ENCODE measurements at places on chromosomes 16 and 17. TPM values are rescaled to one million over a fixed set of nuclear protein-coding genes. Genes with fewer than 3 reads are reported as not detected.

DNA sequence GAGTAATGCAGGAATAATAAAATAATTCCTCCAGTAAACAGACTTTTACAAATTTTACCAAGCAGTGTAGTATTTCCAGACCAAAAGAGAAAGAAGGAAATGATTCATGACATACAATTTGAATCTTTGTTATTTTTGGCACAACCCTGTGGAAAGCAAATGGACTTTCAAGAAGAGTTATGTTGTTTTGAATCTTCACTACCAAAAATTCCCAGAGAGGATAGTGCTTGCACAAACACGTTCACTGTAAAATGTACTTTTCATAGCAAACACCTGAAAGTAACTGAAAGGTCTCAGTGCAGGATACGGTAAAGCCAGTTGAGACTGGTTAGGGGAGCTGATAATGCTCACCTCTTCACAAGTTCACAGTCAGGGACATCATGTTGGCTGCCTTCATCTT lies 107.1 kb downstream of the USP22 start:
- no peaks in the 10 kb centered on the region for H3K27me3 ChIP-seq
- H3K4me1 ChIP-seq = peaks cover 26% of the 10 kb centered on the region
- no peak overlapping the region for H3K4me3 ChIP-seq
- no peaks in the 10 kb centered on the region for H3K36me3 ChIP-seq
- no peak for DNase-seq

DNA sequence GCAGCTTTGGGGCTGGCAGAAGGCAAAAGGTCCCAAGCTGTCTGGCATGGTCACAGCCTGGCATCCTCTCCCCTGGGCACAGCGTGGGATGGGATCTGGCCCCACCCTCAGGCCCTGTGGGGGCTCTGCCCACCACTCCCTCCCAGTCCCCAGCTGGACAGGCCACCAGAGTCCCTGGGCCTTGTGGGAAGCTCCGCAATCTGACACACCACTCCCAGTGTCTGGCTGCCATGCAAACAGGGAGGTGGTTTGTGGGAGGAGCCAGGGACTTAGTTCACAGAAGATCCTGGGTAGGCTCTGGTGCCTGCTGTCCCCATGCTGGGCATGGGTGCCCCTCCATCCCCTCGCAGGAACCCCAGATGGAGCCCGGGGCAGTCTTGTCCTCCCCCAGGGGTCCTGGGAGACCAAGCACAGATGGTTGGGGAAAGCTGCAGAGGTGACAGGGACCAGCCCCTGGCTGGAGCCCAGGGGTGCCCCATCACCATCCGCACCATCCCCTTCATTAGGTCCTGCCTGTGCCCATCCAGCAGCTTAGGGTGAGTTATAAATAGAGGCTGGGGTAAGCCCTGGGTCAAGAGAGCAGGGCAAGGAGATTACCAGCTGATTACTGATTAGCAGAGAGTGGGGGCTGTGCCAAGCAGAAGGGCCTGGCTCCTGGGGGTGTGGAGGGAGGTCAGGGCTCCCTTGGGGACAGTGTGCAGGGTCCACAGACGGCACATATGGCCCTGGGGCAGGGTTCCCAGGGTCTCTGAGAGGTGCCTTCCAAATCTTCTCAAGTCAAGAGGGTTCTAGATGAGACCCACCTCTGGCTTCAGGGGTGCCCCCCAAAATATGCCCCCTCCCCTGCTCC lies 6.2 kb downstream of the FSCN2 start:
- no peak for DNase-seq
- H3K4me3 ChIP-seq = no peak overlapping the region
- H3K27ac ChIP-seq = no peak overlapping the region
- peaks cover 21% of the 10 kb centered on the region for H3K27me3 ChIP-seq
- no peaks in the 10 kb centered on the region for H3K36me3 ChIP-seq

GRCh38 chr17:16934133-16934795 lies 37.7 kb downstream of the TNFRSF13B start:
- no peak overlapping the region for H3K4me3 ChIP-seq
- DNase-seq = no peak
- H3K4me1 ChIP-seq = no peaks in the 10 kb centered on the region
- H3K27me3 ChIP-seq = no peaks in the 10 kb centered on the region

- H3K27me3 ChIP-seq = no peaks in the 10 kb centered on the region
- DNase-seq = no peak
- H3K36me3 ChIP-seq = no peaks in the 10 kb centered on the region
- no peaks in the 10 kb centered on the region for H3K4me1 ChIP-seq
Measured at GRCh38 chr16:56781528-56781961, 51.6 kb downstream of the NUP93 start.

- DNase-seq = no peak
- H3K4me3 ChIP-seq = no peak overlapping the region
- H3K27ac ChIP-seq = no peak overlapping the region
- no peaks in the 10 kb centered on the region for H3K4me1 ChIP-seq
- no peaks in the 10 kb centered on the region for H3K36me3 ChIP-seq
Measured at GRCh38 chr16:75794426-75794825, 68.1 kb upstream of the CPHXL start.

- H3K27me3 ChIP-seq = no peaks in the 10 kb centered on the region
- no peaks in the 10 kb centered on the region for H3K4me1 ChIP-seq
- peak; percentile 42 for DNase-seq
- H3K36me3 ChIP-seq = peaks cover 18% of the 10 kb centered on the region
Measured at GRCh38 chr17:77503293-77503655, 362.5 kb downstream of the SEC14L1 start.

GRCh38 chr16:68091380-68092261 lies 6.5 kb downstream of the NFATC3 start:
- peaks cover 24% of the 10 kb centered on the region for H3K4me1 ChIP-seq
- no peak for DNase-seq
- peak overlapping the region; percentile 23 for H3K27ac ChIP-seq
- H3K36me3 ChIP-seq = no peaks in the 10 kb centered on the region

GRCh38 chr17:38357486-38358123 lies 6.0 kb downstream of the SOCS7 start:
- peaks cover 67% of the 10 kb centered on the region for H3K4me1 ChIP-seq
- no peaks in the 10 kb centered on the region for H3K36me3 ChIP-seq
- no peaks in the 10 kb centered on the region for H3K27me3 ChIP-seq

The IGF2BP1 gene
- total RNA-seq = not detected

The ODAD4 gene
- total RNA-seq = 0.50 TPM

The TMIGD1 gene
- total RNA-seq = not detected
